ENCODE measurements at places on chromosomes 13 and 19. TPM values are rescaled to one million over a fixed set of nuclear protein-coding genes. Genes with fewer than 3 reads are reported as not detected.

NLRP9 gene
- not detected for total RNA-seq

LYPD3 gene
- 13.3 TPM for total RNA-seq

ERICH6B gene
- total RNA-seq: not detected

COMMD6 gene
- total RNA-seq: 161 TPM

ZNF91 gene
- total RNA-seq: 110 TPM

SKA3 gene
- 7.6 TPM for total RNA-seq
